Stimulated activated CD8-positive, alpha-beta memory T cell treated with anti-CD3 and anti-CD28 coated beads, Interleukin-15, amount 100 ng/mL, for 4 hours (primary cell): ENCODE measurements at places on chromosomes 5 and 9.

GRCh38 chr5:105677291-105677690 lies 1993.4 kb downstream of the EFNA5 start:
- DNase-seq = no peak

DNA sequence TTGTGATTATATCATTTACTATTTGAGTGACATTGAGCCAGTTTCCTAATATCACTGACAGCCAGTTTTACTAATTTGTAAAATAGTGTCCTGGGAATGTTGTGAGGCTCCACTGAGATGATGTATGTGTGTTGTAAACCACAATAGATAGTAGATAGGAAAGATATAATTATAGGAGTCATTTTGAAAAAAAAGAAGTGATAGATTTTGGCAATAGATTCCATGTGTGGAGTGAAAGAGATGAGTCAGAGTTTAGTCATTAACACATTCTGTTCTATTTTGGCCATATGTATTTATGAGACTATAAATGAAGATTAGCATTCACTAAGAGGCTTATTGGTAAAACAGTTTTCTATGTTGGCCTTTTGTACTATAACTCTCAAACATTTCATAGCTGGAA lies 388.2 kb downstream of the FAM170A start:
- no peak for DNase-seq

DNA sequence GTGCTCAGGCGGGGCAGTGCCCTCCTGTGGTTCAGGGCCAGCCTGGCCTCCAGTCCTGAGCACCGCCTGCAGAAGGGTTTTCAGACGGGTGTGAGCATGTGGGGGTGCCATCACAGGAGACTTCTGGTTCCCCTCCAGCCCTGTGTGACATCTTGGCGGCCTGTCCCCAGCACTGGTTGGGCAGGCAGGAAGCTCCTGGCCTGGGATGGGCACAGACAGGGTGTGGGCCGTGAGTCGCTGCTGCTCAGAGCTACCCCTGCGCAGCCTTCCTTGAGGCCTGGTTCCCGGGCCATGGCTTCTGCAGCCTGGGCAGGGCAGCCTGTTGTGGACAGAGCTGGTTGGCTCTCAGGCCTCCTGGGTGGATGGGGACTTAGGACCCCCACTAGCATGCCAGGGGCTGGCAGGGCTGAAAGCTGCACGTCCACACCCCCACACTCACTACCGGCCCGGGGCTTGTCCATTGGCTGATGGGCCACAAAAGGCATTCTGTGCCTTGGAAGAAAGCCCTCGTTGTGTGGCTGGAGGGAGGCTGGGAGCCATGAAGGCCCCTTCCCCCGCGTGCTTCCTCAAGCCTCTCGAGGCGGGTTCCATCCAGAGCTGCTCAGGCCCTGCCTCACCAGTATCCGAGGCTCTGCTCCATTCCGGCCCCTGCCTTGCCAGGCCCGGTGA lies 58.7 kb downstream of the RXRA start:
- DNase-seq = no peak

DNA sequence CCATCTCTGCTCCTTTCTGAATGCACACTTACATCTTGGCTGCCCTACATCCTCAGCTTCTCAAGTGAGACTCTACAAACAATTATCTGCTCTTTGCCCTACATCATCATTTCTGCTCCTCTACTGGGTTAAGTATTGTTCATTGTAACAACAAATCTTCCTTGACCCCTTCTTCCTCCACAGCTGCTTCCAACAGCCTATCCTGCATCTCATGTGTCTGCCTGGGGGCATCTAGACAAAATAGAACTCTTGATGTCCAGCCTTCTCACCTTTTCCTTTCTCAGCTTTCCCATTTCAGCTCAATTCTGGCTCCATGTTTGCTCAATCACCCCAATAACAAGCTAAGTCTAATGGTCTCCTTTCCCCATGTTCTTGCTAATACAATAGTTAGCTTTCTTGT lies 509.8 kb downstream of the DIRAS2 start:
- no peak for DNase-seq

DNA sequence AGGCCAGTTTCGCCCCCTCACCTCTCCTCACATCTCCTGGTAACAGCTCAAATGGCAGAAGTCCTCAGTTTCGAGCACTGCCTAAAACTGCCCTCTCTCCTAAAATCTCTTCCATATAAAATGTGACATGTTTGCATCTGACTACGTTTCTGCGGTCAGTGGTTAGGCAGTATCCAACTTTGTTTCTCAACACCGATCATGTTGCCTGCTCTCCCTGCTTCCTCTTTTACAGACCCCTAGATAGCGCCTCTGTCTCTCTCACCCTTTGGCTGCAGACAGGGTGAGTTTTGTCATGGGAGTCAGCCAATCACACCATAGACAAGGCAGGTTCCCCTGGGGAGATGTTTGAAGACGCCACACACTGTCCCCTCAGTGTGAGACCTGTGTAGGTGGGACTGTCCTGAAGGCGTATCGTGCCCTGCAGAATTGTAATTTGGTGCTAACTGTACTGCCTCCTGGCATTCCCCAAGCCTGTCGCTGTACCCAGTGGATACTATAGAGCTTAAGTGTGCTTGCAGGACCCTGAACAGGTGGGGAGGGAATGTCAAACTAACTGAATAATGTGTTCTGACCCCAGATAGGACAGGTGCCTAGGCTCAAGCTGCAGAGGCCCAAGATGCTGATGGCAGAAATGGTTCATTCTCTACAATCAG lies 1.1 kb downstream of the HEXB start:
- no peak for DNase-seq
